Testis (tissue), 5 donors: ENCODE measurements at places on chromosomes 2 and 18. TPM values are rescaled to one million over a fixed set of nuclear protein-coding genes. Genes with fewer than 3 reads are reported as not detected.

The PSD4 gene
- 18.7 TPM for total RNA-seq

The DTNA gene
- 69.1 TPM for total RNA-seq

The YES1 gene
- total RNA-seq, result 193 TPM

The MTCL1 gene
- total RNA-seq, result 95.8 TPM

The MOGAT1 gene
- not detected for total RNA-seq

The TMEM198 gene
- 11.8 TPM for total RNA-seq

The CHST9 gene
- total RNA-seq, result 20.9 TPM

The ZSWIM2 gene
- total RNA-seq, result 5.0 TPM

The PSMA8 gene
- 13.1 TPM for total RNA-seq

The ZEB2 gene
- total RNA-seq, result 96.4 TPM

The RNF144A gene
- 12.6 TPM for total RNA-seq

DNA sequence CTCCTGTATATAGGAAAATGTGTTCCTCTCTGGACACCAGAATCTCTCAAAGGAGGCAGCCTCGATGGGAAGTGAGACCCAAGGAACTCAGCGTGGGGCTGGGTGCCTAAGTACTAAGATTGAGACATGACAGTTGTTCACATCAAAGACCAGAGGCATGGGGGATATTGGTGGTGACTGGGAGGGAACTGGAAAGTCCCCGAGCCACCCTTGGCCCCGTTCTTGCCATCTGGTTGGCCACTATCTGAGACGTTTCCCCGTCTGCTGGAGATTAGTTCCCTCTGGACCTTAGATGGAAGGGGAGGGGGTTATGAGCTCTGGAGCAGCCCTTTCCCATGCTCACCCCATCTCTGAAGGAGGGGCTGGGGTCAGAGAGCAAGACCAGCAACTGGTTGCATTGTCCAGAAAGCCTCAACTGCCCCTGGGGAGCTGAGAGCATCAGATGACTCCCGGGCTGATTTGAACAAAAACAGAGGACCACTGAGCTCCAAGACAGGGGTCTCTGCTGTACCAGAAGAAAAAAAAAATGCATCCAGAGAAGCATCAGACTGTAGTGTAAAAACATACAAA is 11.8 kb downstream of the FBLN7 start:
- DNase-seq, result no peak

DNA sequence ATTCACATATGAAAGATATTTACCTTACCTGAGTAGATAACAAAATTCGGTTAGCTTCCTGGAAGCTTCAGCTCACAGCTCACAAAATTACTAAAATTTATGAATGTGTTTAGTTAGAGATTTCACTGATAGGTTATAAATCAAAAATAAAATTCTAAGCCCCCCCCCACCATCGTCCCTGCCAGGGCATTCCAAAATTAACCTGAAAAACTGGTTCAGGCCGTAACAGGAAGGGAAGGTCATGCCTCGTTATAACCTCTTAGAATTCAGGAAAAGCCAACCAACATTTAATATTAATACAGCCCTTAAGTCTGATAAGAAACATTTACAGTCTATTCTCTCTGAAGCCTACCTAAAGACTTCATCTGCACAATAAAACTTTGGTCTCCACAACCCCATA is 48.9 kb downstream of the COX7A2L start:
- no peak for DNase-seq

DNA sequence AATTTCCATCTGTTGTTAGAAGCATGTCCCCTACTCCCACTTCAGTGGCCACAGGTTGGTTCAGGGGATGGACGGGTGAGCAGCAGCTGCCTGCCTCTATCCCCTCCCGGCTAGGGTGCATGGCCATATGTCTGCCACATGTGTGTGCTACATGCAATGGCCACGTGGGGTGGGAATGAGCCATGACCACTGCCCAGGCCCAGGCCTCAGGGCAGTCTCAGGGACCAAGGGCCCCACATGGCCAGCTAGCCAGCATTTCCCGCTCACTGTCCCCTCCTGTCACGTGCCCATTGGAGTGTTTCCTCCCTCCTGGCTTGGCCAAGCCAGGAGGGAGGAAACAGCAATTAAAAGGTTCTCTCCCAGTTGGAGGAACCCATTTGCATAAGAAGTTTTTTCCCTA is 117.1 kb downstream of the KCNS3 start:
- no peak for DNase-seq

- no peak for DNase-seq
Measured at GRCh38 chr2:40450066-40450795, 1.7 kb downstream of the SLC8A1 start.

GRCh38 chr18:38807915-38808314 is 1242.3 kb upstream of the CELF4 start:
- no peak for DNase-seq

- DNase-seq, result no peak
Measured at GRCh38 chr2:225207043-225207442, 164.8 kb upstream of the DOCK10 start.

GRCh38 chr2:26001743-26002351 is 19.6 kb upstream of the KIF3C start:
- peak; percentile 83 for DNase-seq
